ENCODE measurements at places on chromosomes 5 and 9.

DNA sequence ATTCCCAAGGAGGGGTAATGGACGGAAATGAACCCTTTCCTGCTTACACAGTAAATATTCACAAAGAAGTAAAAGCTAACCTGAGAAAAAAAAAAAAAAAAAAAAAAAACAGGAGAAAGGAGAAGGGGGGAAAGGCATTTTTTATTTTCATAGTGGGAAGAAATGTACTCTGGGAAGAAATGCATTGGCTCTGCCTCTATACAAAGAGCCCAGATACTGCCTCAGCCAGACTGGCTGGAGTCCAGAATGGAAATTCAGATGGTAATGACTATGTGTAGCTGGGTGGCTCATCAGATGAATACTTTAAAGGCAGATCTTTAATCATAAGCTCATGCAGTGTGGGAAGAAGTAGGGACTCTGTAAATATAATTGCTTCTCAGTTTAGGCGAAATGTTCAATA, 124.9 kb upstream of the ZNF608 start:
- no peak for DNase-seq

- DNase-seq, result no peak
These were observed 15.3 kb downstream of the AP3S1 start for GRCh38 chr5:115857057-115857479.

DNA sequence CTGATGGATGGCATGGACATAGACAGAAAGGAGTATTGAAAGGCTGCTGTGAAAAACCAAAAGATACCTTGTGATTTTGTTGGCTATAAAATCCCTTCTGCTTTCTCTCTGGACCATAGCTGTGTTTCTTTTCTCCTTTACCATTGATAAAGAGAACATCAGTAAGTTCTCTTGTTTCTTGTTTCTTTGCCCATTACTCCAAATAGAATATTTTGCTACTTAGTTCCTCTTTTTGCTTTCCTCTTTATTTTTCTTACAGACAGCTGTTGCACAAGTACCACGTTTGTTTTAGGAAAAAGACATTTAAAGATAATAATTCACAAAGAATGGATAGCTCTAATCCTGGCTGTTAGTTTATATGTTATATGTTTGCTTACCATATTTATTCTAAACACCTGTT, 1129.2 kb downstream of the DTWD2 start:
- DNase-seq, result no peak

DNA sequence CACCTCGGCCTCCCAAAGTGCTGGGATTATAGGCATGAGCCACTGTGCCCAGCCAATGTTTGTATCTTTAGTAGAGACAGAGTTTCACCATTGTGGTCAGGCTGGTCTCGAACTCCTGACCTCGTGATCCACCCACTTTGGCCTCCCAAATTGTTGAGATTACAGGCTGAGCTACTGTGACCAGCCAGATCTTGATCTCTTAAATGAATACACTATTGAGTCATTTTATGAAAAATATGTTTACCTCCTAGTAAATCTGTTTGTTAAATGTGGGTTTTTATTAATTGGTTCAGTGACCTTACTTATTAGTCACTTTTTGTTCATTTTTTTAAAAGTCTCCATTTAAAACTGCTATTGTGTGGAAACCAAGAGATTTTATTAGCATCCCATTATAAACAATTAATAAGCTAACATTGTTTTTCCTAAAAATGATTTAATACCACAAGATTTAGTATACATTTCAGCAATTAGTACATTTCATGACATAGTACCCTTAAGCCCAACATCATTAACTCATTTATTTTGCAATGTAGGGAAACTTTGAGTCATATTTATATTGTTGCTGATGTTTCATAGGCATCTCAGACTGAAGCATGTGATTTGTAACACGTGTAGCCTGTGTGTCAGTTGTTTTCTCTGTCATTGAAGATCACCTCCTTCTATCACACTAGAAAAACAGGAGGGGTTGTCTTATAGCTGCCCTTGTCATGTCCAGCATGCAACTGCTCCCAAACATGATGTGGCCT, 261.2 kb downstream of the TAF11L14 start:
- no peak for DNase-seq

- DNase-seq, result no peak
These were observed 19.8 kb downstream of the BRINP1 start for GRCh38 chr9:119349351-119349825.

All from Caki2 (cell line).